ENCODE measurements at places on chromosomes 11 and 22. TPM values are rescaled to one million over a fixed set of nuclear protein-coding genes. Genes with fewer than 3 reads are reported as not detected.

GRCh38 chr11:126733685-126734084, 266.9 kb downstream of the KIRREL3 start:
- no peak for DNase-seq

GRCh38 chr11:120651836-120652235, 140.3 kb downstream of the GRIK4 start:
- DNase-seq: no peak

DNA sequence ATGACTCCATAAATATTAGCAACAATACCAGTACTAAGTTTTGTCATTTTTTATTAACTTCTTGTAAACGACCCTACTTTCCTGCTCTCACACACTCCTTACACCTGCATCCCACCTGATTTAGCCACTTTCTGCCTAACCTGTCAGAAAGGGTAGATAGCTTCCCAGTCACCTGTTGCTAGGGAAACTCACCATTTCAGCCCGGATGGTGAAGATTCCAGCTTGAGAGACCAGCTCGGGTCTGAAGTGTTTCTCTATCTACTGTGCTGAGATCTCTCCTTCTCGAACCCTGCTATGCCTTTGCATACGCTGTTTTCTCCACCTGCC, at the start of gene PARVG:
TSS of gene PARVG (plus strand) at position 220 of the 327 bp plus-strand sequence. CDS start 2,405 bp downstream, outside the sequence.
- no peak for DNase-seq

DNA sequence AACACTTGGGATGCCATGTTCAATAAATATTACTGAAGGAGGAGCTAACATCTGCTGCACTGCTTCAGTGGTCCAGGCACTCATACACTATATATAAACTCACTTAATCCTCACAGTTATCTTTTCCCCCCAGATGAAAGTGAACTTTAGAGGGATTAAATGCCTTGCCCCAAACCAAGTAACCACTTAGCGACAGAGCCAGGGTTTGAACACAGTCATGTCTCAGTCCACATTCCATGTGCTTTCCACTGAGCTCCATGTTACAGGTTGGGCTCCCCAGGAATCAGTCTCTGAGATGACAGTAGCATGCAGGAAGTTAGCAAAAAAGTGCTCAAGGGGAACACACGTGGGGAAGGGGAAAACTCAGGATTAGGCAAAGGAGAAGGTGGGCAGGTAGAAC, 59.3 kb downstream of the ENDOD1 start:
- no peak for DNase-seq

SNX32 gene
- 0.79 TPM for total RNA-seq

GRCh38 chr11:17521106-17521900, 22.9 kb downstream of the USH1C start:
- no peak for DNase-seq

DNA sequence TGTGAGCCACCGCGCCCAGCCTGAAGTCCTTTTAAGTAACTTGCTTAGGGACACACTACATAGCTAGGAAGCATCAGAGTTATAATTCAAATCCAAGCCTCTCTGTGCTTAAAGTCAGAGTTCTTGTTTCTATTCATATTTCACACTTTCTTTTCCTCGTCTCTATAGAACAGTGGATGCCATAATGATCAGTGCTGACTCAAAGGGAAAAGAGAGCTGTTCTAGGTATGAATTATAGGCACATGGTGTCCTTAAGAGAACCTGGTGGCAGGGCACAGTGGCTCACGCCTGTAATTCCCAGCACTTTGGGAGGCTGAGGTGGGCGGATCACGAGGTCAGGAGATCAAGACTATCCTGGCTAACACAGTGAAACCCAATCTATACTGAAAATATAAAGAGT, 400.2 kb upstream of the DDI1 start:
- DNase-seq: no peak

SLC17A6 gene
- not detected for total RNA-seq

DNA sequence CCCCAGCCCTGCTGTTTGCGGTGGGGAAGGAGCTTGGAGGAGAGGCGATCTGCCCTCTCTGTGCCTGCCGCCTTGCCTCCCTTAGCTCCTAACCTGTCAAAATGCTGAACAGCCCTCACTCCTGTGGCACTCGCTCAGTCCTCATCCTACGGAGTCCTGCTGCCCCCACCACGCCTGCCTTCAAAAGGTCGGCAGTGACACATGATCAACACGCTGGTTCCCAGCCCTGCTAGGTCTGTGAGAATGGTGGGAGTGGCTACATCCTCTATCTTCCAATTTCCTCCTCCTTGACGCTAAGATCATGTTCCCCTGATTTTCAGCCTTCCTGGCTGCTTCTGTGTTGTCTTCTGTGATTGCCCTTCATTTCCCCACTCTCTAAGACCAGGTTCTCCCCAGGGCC, 120.2 kb upstream of the TBCEL start:
- no peak for DNase-seq

GRCh38 chr22:23192558-23192957, 12.2 kb downstream of the BCR start:
- no peak for DNase-seq

DNA sequence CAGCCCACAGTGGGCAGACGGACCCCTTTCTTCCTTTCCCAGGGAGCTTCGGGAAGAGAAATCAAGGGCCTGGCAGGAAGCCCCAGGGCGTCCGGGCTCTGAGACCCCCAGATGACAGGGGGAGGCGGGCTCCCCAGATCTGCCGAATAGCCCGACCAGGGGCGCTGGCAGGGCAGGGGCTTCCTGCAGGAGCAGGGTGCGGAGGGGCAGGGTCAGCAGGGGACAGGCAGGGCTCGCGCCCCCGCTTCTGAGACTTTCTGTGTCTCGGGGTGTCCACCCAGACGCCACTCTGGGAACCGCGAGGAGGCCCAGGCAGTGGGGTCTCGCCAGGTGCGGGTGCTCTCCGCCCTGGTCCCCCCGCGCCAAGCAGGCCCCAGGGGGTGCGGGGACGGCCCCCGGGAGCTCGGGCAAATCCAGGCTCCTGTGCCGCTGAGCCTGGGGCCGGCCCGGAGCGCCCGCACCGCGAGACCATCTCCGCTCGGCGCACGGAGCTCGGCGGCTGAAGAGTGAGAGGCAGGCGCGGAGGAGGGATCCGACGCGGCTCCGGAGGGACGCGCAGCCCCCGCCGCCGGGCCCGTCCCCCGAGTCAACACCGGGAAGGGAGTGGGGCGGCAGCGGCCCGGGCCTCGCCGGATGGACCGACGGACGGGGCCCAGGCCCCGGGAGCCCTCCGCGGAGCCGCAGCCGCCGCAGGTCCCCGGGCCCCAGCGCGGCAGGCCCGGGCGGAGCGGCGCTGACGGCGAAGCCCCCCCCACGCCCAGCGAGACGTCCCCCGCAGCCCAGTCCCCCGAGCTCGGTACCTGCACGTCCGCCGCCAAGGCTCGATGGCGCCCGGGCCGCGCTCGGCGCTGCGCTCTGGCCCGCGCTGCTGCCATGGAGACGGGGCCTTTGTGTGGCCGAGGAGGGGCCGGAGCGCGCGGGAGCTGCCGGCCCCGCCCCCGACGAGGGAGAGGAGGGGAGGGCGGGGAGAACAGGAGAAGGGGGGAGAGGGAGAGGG, at the start of gene PLXNB2:
TSS of gene PLXNB2 (minus strand) at position 894 of the 997 bp plus-strand sequence. CDS start 17,062 bp downstream, outside the sequence.
- DNase-seq: no peak

DNA sequence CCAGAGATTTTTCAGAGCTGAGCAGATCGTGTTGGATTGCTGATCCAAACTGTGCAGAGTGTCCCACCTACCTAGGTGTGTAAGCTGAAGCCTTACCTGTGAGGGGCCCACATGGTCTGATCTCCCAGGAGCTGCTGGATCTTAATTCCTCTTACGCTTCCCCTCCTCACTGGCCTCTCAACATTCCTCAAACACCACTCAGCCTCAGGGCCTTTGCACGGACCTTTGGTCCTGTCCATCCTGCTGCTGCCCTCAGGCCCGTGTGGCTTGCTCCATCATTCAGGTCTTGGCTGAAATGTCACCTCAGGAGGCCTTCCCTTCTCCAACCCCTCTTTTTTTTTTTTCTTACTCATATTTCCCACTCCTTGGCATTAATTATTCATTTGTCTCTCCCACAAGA, 21.1 kb upstream of the RAB1B start:
- DNase-seq: no peak

- DNase-seq: no peak
These were observed 7.4 kb downstream of the RAB38 start for GRCh38 chr11:88167853-88168252.

RFPL1 gene
- total RNA-seq: not detected

SLC43A3 gene
- total RNA-seq: 48.0 TPM

ACRV1 gene
- total RNA-seq: not detected

- DNase-seq: peak; percentile 41
These were observed 497.2 kb downstream of the NTM start for GRCh38 chr11:131867457-131868257.

- DNase-seq: no peak
These were observed 8.3 kb upstream of the SORL1 start for GRCh38 chr11:121443688-121444275.

TUG1 gene
- total RNA-seq: 32.1 TPM

DNA sequence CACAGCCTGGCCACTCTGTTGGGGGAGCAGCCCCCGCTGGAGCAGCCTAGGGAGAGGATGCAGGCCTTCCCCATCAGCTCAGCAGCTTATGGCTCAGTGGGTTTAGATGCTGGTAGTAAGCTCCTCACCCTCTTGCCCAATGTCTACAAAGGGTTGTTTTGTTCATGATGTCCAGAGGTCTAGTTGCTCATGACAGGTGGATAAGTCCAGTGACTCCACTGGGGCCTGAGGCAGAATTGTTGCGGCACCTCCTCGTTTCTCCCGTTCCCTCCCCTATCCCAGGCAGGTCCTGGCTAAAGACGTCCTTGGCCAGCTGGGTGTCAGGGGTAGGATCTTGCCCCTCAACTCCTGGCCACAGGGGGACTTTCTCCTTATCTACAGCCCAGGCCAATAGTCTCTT, 233.5 kb upstream of the B3GAT1 start:
- no peak for DNase-seq

FGF19 gene
- not detected for total RNA-seq

RIMBP3C gene
- total RNA-seq: 0.04 TPM

LMO2 gene
- total RNA-seq: 30.9 TPM

- no peak for DNase-seq
These were observed 563 bp upstream of the PSMA1 start for GRCh38 chr11:14520747-14521151.

GRCh38 chr11:112734207-112734606, 227.0 kb upstream of the NCAM1 start:
- no peak for DNase-seq

GRCh38 chr11:76680518-76681425, 10.2 kb upstream of the LRRC32 start:
- peak; percentile 39 for DNase-seq

DNA sequence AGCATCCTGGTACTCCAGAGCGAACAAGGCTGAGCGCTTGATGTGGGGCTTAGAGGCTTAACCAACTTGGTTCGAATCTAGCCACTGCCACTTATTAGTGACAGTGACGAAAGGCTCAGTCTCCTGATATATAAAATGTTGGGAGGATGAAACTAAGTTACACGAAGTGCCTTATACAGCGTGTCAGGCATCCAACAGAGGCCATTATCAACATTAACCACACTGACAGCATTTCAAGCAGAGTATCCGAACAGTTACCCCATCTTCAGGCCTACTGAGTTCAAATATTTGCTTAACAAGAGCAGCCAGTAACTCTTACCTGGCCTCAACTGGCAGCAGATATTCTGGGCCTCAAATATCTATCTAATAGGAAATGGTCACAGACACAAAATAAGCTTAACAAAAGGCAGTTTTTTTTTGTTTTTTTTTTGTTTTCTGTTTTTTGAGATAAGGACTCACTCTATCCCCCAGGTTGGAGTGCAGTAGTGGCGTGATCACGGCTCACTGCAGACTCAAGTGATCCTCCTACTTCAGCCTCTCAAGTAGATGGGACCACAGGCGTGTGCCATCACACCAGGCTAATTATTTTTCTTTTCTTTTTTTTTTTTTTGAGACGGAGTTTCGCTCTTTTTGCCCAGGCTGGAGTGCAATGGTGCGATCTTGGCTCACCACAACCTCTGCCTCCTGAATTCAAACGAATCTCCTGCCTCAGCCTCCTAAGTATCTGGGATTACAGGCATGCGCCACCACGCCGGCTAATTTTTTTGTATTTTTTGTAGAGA, 2.9 kb downstream of the SERPIND1 start:
- DNase-seq: no peak

DCUN1D5 gene
- total RNA-seq: 103 TPM

- no peak for DNase-seq
These were observed 54.1 kb upstream of the LINC01488 start for GRCh38 chr11:69427337-69427736.

DNA sequence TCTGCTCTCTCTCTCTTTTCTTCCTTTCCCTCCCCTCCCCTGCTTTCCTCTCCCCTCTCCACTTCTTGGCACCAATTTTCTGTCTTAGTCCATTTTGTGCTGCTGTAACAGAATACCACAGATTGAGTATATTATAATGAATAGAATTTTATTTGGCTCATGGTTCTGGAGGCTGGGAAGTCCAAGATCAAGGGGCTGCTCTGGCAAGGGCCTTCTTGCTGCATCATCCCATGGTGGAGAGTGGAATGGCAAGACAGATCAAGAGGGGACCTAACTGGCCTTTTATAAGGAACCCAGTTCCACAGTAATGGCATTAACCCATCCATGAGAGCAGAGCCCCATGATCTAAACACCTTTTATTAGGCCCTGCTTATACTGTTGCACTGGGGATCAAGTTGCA, 44.5 kb downstream of the ST3GAL4 start:
- DNase-seq: no peak

- no peak for DNase-seq
These were observed 3.0 kb upstream of the SWAP70 start for GRCh38 chr11:9660886-9661285.

DNA sequence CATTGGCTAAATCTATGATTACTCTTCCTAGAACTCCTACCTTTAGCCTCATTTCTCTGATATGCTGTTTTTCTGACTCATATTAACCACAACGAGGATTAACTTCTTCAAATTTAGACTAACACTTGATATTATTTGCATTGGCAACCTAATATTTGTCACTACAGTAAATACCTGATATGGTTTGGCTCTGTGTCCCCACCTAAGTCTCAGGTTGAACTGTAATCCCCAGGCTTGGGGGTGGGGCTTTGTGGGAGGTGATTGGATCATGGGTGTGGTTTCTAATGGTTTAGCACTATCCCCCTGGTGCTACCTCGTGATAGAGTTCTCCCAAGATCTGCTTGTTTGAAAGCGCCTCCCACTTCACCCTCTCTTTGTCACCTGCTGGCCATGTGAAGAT, 17.1 kb upstream of the MED17 start:
- no peak for DNase-seq

RBMXL2 gene
- 0.04 TPM for total RNA-seq

GRCh38 chr22:28043266-28043665, 124.2 kb upstream of the PITPNB start:
- DNase-seq: no peak

GGTLC2 gene
- not detected for total RNA-seq

- DNase-seq: no peak
These were observed 1.3 kb upstream of the SLC25A45 start for GRCh38 chr11:65383778-65384177.

- no peak for DNase-seq
These were observed 14.1 kb downstream of the ANKK1 start for GRCh38 chr11:113401718-113402117.
